ENCODE measurements at places on chromosomes 1 and 21.

DNA sequence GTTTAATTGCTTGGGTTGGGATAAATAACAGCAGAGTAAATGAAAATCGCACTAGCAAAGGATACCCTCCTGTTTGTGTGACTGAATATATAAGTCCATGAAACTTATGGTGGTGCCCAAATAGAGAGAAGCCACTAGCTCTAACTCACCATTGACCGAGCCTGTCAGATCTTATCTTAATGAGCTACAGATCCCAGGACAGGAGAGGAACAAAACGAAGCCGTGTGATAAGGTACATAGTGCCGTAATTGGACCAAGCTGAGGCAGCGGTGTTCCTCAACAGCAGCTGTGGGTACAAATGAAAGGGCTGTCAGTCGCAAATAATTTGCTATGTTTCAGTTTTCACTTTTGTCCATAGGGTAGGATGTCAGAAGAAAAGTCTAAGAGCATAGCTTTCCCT, 276.1 kb downstream of the PTBP2 start:
- DNase-seq = no peak

GRCh38 chr1:19606817-19607642, 37.1 kb upstream of the NBL1 start:
- no peak for DNase-seq

DNA sequence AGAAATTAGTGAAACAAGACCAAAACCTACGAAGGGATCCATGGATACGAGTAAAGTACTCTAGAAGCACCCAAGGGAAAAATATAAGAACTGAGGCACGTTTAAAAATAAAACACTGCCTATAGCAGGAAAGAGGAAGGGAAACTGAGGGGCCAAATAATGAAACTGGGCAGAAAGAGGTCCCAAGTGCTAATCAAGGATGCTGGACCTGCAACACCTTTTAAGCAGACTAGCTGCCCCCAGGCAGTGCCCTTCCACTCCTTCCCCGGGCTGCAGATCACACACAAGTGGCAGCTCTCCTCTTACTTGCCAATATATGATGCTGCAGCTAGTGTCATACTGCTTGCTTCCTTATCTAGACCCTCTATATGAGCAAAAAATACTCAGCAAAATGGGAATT, 7.6 kb upstream of the OTUD7B start:
- no peak for DNase-seq

GRCh38 chr1:64578270-64578973, 108.5 kb downstream of the CACHD1 start:
- DNase-seq = no peak

DNA sequence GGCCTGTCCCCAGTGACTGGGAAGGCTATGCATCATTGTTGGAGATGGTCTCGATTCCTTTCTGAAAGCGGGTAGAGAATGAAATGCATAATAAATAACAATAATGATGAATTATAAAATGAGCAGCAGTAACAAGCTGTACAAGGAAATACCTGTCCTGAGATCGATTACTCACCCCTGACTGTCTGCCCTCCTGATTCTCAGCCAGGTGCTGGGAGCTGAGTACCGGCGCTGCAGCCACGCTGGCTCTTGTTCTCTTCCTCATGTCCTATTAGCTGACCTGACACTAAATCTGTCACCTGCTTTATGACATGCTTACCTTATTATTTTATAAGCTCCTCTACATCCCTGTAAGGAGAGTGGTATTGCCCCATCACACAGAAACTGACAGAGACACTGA, 3.4 kb downstream of the AGPAT3 start:
- DNase-seq = no peak

GRCh38 chr1:209584231-209584672, 738 bp downstream of the CAMK1G start:
- DNase-seq = no peak

GRCh38 chr1:20207546-20207945, 21.2 kb upstream of the PLA2G2C start:
- no peak for DNase-seq

DNA sequence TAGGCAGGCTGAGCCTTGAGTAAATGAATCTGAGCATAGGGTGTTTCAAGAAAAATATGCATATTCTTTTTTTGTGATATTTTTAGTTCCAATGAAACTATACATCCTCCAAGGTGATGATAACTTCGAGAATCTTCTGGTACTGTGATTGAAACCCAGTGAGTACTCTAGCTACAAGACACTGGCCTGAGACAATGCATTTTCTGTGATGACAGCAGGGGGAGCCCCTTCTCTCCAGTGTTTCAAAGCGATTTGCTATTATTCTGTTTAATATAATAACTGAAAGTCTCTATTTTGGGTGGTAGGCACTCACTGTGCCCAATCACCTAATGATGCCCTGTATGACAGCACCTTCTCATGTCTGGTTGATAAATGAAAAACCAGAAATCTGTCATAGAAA, 12.1 kb downstream of the IRF2BP2 start:
- no peak for DNase-seq

DNA sequence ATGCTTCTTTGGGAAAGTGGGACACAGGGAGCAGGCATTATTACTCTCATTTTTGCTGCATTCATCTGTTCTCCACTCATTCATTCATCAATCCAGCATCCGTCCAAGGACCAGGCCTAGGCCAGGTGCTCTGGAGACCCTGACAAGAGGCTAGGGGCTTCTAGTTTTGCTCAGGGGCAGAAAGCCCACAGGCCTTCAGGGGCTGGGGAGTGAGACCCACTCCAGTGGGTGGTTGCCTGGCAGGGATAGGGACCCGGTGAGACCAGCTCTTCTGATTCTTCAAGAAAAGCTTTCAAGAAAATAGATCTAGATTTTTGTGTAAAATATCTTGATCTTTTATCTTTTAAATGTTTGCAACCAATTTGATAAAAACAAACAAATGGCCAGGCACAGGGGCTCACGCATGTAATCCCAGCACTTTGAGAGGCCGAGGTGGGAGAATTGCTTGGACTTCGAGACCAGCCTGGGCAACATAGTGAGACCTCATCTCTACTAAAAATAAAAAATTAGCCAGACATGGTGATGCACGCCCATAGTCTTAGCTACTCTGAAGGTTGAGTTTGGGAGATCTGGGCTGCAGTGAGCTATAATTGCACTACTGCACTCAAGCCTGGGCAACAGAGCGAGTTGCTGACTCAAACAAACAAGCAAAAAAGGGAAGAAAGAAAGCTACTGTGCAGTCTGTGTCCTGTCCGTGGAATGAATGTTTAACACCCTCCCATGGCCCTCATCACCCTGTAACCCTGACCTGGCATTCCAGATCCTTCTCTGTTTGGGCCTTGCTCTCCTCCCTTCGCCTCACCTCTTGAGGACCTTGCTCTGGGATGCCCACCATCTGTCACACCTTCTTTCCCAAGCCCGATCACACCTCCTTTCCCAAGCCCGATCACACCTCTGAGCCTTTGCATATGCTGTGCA, 17.3 kb upstream of the LRP8 start:
- DNase-seq = no peak

DNA sequence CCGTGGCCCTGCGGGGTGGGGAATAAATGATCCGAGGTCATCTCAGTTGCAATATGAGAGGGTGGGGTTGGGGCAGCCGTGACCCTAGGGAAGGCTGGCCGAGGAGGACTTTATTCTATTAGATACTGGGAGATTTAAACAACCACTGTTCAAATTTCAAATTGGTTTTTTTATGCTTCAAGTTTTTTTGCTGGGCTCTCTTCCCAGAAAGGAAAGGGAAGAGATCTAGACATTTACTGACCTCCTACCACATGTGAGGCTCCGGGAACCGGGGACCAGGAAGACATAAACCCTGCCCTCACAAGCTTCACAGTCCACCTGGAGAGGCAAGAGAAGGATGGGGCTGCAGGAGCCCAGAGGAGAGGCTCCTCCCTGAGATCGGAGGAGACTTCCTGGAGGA, 207.3 kb downstream of the FOXD2 start:
- DNase-seq = no peak

DNA sequence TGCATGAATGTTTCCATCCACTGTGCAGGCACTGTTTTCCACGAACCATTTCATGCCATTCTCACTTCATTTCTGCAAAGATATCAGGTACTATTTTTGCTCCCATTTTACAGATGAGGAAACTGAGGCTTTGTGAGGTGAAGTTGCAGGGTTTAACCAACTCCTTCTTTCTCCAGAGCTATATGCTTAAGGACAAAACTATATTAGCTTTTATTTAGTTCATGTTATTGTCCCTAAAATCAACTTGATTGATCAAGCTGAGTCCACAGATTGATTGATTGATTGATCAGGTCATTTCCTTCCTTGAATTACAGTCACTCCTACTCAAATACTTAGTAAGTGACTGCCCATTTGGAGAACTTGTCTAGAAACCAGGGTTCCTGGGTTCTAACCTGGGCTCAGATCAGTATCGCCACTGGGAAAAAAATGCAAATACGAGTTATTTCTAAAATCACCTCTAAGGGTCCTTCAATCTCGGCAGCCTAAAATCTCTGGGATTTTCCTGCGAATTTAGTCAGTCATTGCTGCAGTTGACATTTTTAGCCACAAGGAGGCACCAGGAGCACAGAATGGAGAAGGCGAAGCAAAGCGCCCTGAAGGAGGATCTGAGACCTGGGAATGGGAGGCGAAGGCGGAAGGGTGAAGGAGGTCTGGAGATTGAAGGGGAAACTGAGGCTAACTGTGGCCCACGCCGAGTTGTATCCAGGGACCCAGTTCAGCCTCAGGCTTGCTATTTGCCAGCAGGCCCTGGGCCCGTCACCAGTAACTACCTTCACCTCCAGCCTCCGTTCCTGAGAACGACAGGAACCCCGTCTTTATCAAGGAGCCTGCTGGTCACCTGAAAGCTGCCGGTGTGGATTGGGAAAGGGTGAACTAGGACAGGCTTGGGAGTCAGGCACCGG, 14.3 kb upstream of the MUL1 start:
- DNase-seq = no peak

GRCh38 chr1:165763442-165763841, 5.2 kb downstream of the TMCO1 start:
- no peak for DNase-seq

DNA sequence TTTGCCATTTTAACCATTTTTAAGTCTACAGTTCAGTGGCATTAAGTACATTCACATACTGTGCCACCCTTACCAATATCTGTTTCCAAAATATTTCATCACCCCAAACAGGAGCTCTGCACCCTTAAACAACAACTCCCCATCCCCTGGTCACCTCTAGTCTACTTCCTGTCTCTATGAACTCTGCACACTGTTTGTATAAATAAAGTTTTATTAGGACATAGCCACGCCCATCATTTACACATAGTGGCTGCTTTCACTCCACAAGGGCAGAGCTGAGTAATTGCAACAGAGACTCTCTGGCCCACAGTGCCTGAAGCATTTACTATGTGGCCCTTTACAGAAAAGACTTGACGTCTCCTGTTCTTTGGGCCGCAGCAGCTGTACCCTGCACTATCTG, 30.1 kb downstream of the KCNAB2 start:
- DNase-seq = no peak

DNA sequence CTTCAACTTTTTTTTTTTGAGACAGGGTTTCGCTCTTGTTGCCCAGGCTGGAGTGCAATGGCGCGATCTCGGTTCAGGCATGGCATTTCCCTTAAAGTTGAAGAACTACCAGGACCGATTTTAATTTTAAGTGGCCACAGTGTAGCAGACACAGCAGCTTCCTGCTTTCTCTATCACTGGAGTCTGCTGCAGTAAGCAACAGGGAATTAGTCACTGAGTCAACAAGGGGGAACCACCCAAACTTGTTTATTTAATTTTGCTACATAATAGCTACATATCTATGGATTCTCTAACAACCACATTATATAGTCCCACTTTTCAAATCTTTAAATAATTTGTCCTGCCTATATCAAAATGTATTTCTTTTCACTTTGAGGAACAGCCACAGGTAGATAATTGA, 12.5 kb upstream of the TNNI3K start:
- DNase-seq = no peak

GRCh38 chr1:61462628-61463027, 262.3 kb downstream of the TM2D1 start:
- DNase-seq = no peak

GRCh38 chr1:152964536-152964935, 5.9 kb upstream of the SPRR4 start:
- no peak for DNase-seq

DNA sequence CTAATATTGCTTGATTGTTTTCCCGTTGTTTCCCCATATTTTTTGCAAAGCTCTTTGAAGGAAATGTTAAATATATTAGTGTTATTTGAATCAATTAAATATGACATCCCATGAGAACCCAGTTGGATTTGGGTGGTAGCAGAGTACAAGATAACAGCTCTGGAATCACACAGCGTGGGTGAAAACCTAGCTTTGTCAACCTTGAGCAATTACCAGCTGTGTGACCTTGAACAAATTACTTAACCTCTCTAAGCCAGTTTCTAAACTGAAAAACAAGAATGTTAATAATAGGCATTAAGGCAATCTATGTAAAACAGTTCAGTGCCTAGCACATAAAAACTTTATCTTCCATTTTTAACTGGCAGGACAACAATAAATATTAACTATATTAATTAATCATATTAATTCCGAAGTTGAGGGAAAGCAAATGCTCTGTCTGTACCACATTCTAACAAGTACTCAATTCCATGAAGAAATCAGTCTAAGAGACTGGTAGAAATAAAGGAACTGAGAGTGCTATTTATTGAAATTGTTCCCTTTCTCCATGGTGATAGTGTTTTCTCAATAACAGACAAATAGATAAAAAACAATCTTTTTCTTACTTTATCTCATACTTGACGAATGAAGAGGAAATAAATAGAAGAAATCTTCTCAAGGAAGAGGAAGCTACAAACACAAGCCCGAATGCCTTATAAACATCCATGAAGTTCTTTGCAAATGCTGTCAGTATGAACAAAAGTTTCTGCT, 27.0 kb downstream of the DNASE2B start:
- DNase-seq = no peak

- DNase-seq = no peak
These were observed 2.4 kb upstream of the IFNLR1 start for GRCh38 chr1:24189528-24189927.

- no peak for DNase-seq
These were observed 34.5 kb upstream of the HTR1D start for GRCh38 chr1:23251812-23252211.

GRCh38 chr1:51517361-51518032, 1.6 kb downstream of the EPS15 start:
- DNase-seq = no peak

DNA sequence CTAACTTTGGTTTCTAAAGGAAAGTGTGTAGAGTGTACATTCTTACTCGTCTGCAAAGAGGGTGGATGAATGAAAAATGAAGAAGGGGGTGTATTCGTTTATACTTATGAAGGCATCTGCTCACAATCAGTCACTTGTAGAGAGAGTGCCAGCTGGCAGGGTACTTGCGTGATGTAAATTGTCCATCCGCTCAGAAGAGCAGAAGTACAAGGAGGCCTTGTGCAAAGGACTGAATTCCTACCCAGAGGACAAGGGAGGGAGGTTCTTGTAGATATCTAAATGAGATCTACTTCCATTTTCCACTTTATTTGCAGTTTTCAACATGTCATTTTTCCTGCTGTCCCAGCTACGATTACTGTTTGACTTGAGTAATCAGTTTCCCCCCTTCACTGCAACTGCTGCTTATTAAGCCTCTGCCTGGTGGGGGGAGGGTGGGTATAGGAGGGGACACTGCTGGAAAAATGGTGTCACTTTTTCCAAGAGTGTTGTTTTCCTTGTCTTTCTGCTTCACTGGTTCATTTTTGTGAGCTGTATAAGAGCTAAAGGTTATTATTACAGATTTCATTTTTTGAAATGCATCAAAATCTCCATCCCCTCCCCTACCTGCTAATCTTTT, 67.3 kb downstream of the LAMC1 start:
- DNase-seq = no peak
